ENCODE measurements at places on chromosomes 13 and 19.
A peak's percentile ranks its signal among the peaks of the same experiment; 100 is the strongest.

- no peak for DNase-seq
These were observed 158.7 kb downstream of the FLT1 start for GRCh38 chr13:28336193-28336657.

- DNase-seq, result no peak
These were observed 72.3 kb upstream of the POMP start for GRCh38 chr13:28586439-28587173.

- no peak for DNase-seq
These were observed 69.1 kb downstream of the RBM26 start for GRCh38 chr13:79336966-79337365.

- no peak for DNase-seq
These were observed 245.0 kb downstream of the ABCC4 start for GRCh38 chr13:95056266-95056665.

DNA sequence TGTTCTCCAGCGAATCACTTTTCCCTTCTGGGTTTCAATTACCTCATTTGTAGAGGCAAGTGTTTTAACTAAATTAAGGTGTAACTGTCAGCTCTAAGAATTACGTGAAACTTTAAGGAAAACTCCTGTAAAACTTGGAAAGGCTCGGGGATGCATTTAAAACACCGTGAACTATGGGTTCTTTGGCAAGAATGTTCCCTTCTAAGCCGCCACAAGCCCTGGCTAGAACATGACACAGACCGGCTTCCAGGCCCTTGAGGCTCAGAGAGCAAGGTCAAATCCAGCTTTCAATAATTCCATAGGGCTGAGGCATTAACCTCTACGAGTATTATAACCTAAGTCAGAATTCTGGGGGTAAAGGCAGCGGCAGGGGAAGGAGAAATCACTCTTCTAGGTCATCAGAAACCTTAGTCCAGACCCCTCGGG is 685 bp downstream of the VWA8 start:
- no peak for DNase-seq

DNA sequence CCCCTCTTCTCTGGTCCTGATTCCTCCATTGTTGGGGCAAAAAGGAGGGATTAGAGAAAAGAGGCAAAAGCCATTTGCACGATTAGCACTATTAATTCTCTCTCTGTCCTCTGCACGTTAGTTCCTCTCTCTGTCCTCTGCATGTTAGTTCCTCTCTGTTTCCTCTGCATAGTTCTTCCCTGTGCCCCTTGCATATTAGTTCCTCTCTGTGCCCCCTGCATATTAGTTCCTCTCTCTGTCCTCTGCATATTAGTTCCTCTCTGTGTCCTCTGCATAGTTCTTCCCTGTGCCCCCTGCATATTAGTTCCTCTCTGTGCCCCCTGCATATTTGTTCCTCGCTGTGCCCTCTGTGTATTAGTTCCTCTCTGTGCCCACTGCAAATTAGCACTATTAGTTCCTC is 847.2 kb upstream of the GPC6 start:
- no peak for DNase-seq

GRCh38 chr19:6773323-6773931 is 919 bp downstream of the VAV1 start:
- no peak for DNase-seq

DNA sequence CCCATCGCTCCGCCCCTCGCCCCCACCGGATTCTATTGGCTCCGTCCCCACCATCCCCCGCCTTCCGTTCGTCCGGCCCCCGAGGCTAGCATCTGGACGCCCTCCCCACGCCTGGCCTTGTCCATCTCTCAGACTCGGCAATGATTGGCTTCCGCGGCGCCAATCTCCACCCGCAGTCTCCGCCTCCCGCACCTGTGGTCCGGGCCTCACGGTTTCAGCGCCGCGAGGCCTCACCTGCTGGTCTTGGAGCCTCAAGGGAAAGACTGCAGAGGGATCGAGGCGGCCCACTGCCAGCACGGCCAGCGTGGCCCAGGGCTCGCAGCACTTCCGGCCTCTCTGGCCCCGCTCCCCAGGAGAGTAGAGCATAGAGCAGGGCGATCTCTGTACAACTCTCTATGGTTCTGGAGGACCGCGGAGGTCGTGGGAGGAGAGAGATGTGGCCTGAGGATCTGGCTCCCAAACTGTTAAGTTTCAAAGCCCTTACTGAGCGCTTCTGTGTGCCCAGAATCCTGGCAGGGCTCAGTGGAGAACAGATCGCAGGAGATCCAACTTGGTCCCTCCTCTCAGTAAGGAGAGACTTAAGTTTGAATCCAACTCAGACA is at the start of gene ERCC1:
TSS of gene ERCC1 (minus strand) at position 329 of the 602 bp plus-strand sequence. CDS start 543 bp downstream, outside the sequence.
- DNase-seq, result peak; percentile 93

GRCh38 chr19:18894254-18895037 is 1.5 kb downstream of the CERS1 start:
- peak; percentile 88 for DNase-seq

- DNase-seq, result no peak
These were observed 9.4 kb downstream of the FLT1 start for GRCh38 chr13:28485551-28485950.

DNA sequence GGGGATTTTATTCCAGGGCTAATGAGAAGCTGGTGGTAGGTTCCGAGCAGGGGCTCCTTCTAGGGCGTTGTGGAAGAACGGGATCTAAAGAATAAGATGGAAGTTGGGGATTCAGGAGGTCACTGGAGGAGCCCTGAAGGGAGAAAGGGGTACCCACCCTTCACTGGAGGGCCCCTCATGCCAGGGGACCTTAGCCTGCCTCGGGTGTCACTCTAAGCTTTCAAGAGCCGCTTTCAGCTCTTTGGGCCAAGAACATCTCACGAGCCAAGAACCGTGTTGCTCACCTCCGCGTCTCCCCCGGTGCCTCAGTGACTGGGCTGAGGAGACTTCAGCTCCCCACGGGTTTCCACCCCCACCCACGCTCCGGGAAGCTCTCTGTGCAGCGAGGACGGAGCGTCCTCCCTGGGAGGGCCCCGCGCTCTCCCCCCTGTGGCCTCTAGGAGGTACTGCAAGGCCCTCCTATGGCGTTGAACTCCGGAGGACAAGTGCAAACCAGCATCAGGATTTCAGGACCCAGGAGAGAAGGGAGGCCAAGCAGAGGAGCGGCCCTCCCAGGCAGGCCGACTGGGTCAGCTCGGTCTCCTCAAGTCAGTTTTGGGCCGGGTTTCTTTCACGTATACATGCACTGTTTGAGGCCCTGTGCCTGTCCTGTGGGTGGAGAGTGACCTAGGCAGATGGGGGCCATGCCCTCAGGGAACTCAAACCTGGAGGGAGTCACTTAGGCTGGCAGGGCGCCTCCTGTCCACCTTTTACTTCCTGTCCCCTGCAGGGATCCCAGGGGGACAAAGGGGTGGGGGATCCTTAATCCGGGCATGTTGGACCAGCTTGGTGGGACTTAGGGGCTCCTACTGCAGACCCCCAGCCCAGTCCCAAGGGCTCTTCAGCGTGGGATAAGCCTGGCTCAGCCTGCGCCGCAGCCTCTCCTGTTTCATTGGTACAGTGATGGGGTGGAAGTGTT is 5.1 kb upstream of the KRTDAP start:
- peak; percentile 8 for DNase-seq
